ENCODE measurements at places on chromosomes 3 and 15.

DNA sequence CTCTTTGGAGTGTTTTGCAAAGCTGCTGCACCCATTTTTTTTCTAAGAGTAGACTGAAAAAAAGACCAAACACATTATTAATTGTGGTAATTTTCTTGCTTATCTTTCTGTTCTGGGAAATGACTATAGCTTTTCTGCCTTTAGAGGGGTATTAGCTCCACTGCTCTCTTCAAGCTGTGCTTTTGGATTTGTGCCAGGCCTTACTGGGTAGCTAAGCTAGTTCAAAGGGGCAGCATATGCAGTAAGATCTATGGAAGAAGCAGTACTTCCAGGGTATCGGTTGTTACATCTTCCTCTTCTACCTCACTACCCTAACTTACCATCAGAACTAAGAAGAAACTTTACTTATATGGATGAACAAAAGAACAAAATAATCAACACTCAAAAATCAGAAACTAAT, 28.7 kb upstream of the ARIH1 start:
- no peak for DNase-seq

DNA sequence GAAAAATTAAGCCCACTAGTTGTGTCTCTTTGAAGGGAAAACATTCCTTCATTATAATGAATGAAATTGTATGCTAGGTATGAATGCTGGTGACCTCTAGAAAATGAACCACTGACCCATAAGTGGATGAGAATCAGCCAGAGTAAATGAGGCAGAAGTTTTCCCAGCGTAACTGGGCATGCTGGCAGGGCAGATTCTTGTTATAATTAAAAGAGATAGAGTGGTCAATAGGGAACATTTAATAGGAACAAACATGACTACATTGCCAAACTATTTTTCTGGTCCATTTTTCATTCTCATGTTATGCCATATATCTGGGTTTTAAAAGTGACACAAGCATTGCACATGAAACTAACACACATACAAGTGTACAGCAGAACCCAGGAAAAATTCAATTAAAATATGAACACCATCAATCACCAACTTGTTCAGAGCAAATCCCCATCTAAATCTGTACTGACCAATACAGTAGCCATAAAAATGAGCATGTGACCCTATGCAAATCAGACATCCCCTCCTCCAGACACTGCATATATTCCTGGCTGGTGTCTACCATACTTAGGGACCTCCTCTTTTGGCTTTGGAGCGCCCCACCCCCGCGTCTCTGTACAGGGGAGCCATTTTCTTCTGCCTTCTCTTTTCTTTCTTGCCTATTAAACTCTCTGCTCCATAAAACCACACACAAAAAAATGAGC, 4.0 kb downstream of the CLRN1 start:
- no peak for DNase-seq

DNA sequence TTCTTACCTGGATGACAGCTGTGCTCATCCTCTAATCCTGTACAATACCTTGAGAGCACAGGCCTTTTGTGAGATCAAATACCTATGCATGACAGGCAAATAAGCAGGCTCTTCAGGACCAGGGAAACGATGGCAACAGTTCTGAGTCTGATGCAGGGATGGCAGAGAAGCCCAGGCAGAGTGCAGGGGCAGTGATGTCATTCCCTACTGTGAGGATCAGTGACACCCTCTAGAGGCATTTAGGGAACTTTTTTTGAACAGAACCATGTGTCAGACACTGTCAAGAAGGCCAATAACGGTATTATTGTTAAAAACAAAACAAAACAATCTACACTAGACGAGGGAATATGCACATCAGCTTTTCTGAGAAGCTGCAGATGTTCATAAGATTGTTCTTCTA, 314.8 kb upstream of the CTDSPL start:
- DNase-seq, result no peak

- no peak for DNase-seq
Measured at GRCh38 chr15:57705746-57706404, 639 bp upstream of the POLR2M start.

DNA sequence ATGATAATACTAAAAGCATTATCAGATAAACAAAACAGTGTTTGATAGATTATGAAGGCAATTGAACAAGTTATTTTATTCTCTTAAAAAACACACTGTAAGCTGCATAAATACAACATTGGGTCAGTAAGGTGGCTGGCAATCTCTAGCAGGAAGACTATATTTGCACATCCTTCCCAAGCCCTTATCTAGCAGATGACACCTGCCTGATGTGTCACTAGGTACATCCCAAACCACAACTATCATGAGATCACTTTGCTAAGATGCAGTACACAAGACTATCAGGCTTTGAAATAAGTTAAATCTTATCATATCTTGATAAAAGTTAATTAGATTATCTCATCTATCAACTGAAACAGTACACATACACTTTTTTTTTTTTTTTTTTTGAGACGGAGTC, 417.4 kb downstream of the MECOM start:
- no peak for DNase-seq

DNA sequence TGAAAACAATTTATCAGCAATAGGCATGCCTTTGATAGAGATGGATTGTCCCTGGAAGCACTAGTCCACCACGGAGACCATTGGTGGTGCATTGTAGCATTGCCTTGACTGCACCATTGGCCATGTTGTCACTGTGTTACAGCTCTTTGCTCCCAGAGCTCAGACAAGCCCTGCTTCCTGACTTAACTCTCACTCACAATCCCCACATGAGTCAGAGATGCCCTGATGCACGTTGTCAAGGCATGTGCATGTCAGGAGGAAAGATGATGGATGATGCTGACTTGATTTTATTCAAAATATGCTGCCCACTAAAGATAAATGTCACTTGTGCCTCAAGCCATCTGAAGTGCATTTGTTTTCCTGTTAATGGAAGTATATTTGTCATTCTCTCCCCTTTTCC, 266.1 kb downstream of the ARRDC4 start:
- DNase-seq, result no peak

GRCh38 chr15:42286445-42287029, 13.3 kb upstream of the TMEM87A start:
- no peak for DNase-seq

DNA sequence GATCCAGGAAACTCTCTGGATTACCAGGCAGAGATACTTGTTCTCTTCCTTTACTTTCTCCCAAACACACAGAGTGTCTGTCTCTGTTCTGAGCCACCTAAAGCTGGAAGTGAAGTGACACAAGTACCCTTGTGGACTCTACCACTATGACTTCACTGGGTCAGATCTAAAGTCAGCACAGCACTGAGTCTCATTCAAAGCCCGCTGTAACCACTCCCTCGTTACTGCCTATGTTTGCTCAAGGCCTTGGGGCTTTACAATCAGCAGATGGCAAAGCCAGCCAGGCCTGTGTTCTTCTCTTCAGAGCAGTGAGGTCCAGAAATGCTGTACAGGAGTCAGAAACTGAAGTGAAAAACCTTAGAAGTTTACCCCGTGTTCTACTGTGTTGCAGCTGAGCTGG, 588.3 kb upstream of the SEMA6D start:
- no peak for DNase-seq

- no peak for DNase-seq
Measured at GRCh38 chr15:48722764-48723661, 77.5 kb upstream of the FBN1 start.

DNA sequence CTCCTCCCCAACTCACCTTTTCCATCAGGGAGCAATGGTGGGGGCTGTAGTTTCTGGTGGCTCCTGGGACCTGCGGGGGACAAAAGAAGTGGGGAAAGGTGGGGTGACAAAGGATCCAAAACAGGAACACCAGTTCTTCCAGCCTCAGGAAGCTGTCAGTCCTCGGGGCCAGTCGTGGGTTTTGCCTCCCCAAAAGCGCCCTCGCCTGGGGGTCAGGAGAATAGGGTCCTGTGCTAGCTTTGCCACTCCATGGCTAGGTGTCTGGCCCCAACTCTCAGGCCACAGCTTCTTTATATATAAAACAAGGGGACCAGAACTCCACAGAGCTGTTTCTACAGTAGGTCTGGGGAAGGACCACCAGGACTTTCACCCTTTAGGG, 4.0 kb downstream of the CCDC9B start:
- DNase-seq, result no peak

- no peak for DNase-seq
Measured at GRCh38 chr3:134809427-134810051, 14.5 kb downstream of the EPHB1 start.

GRCh38 chr15:84846269-84846668, 29.1 kb downstream of the ALPK3 start:
- DNase-seq, result no peak

DNA sequence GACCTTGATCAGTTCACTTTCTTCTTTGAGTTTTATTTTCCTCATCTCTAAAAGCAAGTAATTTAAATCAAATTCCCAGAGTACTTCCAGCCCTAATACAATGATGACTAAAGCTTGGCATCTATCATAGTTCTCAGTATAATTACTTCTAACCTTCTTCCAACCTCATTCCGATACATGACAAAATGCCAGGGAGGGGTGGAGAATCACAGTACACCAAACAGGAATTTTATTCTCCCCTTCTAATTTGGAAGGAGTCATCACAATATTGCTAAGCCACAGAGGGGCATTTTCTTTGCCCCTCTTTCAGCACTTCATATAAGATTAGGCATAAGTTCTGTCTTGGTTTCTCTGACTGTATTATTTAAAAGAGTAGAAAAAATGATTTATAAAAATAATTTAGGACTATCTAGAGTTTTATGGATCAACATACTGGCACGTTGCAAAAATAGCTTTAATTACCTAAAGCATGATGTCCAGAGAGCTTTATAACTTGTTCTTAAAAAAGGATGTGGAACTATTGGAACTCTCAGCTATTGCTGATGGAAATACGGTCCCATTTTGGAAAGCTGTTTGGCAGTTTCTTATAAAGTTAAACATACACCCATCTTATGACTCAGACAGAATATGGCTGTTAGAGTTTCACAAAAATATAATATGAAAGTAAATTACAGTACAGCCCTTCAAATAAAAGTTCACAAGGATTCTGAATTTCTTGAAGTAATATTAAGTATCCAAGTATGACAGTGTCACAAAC, 86.9 kb upstream of the UBE2E2 start:
- no peak for DNase-seq

DNA sequence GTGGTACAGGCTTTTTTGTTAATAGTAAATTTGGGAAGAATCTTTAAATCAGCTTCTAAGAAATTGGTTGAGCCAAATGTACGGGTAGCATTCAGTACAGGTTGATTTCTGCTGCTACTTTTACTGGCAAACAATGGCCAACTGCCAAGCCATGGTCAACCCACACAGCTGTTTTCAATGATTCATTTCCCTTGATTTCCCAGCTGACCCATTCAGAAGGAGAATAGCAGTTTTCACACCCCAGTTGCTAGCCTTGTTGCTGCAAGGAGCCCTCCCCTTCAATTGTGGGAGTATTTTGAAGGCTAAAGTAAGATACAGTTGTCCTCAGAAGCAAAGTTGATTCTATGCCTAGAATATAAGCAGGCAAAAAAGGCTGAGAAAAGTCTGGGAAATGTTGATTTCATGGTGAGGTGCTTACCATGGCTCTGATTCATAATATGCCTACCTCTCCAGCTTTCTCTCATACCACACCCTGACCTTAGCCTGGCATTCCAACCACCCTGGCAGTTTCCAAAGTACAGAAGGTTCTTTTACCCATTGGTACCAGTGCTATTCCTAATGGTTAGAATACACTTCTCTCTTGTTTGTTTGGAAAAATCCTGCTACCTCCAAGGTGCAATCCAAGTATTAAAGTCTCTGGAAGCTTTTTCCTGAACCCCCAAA, 320.3 kb upstream of the TGFBR2 start:
- peak; percentile 65 for DNase-seq

- DNase-seq, result no peak
Measured at GRCh38 chr15:66743703-66744536, 41.9 kb downstream of the SMAD6 start.

GRCh38 chr3:186593862-186594261, 19.0 kb upstream of the AHSG start:
- DNase-seq, result no peak

- no peak for DNase-seq
Measured at GRCh38 chr15:74788683-74789151, 6.8 kb downstream of the CSK start.

- no peak for DNase-seq
Measured at GRCh38 chr3:9703736-9704346, at the start of gene CPNE9. Gene CPNE9, plus strand, starts transcription at chr3:9703833. Its CDS starts 164 bp downstream, at chr3:9703997.

DNA sequence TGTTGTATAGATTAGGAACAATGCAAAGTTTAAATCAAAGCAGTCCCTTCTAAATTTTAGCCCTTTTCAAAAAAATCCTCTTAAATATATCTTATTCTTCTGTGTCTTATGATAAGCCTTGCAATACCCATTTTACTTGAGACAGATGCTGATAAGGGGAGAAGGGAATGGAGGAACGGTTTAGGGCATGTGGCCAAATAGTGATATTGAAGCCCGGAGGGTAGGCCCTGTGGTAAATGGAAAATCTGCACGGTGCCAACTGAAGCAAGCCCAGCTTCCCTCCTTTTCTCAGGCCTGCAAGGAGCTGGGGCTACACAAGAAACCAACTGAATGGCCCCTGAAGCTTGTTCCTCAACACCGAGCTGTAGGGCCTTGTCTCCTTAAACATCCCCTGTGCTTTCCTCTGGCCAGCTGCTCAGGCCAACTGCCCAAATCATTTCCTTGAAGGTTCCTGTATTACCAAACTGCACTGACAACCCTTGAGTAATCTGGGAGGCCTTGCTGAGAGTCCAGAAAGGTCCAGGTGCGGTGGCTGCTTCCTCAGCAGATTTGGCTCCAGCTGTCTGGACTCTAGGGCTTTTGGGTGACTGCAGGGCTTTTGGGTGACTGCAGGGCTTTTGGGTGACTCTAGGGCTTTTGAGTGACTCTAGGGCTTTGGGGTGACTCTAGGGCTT, 67.2 kb downstream of the NCEH1 start:
- peak; percentile 25 for DNase-seq

DNA sequence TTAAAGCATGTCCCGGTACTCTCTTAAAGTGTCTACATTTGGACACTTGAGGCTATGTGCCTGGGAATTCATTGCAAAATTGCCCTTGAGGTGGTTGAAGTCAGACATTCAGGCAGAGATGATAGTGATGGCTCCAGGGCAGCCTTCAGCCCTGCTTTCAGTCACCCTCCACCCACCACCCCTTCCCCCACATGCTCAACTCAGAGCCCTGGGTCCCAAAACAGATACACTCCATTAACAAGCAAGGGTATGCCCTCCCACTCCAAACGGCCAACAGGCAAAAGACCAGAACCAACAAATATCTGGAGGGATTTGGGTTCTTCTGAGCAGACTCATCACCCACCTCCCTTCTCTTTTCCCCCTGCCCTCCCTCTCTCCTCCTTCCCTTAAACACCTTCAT, 29.9 kb upstream of the VIPR1 start:
- DNase-seq, result no peak

DNA sequence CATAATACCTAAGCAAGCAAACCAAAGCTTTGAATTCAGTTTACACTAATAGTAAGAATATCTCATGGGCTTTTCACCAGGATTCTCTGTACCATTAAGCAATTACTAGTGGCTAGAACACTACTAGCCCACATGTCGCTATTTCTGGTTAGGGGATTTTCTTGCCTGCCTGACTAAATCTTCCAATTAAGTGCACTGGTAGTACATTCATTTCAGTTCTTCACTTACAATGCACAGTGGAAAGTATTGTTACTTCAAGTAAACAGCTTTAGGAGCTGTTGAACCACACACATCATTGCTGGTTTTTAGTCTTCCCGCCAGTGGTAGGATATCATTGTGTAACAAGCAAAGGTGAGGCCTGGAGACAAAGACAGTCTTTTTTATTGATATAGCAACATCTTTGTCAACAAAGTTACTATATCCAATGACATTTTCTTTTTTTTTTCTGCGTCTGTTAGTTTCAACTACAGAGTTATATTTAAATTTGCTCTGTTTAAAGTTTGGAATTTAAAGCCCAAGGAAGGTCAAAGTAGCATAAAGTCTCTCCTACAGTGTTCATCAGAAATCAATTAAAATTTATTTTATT, 826.8 kb upstream of the NR2F2 start:
- no peak for DNase-seq

- peak; percentile 60 for DNase-seq
Measured at GRCh38 chr3:182241766-182242488, 530.2 kb downstream of the SOX2 start.
